ENCODE measurements at places on chromosomes 4 and X.

DNA sequence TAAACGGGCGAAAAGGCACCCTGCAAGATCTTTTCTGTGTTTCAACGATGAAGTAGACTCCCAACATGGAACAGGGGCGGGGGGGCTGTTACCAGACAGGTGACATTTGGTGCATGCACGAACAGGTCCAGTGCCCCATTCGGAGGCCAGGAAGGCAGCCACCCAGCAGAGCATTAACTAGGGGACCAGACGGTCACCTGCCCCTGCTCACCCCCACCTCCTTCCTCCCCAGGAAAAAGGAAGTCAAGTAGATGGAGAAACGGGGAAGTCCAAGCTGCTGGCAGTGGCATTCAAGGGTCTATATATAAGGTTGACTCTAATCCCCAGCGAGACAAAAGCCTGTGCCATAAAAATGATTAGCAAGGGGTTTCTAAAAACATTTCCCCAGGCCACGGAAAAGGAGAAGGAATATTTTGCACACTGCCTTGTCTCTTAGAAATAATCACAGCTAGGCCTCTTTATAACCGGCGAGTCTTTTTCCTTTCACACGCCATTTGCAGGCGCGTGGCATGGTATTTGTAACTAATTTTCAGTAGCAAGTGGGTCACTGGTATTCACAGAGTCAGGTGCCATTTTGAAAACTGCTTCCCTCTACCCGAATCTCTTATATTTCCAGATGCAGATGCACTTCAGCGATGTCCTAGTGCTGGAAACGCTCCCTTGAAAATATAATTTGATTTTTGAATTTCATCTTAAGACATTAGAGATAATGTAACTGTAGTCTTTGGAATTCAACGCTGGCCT lies 1.2 kb upstream of the TMSB4X start:
- no peak for DNase-seq

DNA sequence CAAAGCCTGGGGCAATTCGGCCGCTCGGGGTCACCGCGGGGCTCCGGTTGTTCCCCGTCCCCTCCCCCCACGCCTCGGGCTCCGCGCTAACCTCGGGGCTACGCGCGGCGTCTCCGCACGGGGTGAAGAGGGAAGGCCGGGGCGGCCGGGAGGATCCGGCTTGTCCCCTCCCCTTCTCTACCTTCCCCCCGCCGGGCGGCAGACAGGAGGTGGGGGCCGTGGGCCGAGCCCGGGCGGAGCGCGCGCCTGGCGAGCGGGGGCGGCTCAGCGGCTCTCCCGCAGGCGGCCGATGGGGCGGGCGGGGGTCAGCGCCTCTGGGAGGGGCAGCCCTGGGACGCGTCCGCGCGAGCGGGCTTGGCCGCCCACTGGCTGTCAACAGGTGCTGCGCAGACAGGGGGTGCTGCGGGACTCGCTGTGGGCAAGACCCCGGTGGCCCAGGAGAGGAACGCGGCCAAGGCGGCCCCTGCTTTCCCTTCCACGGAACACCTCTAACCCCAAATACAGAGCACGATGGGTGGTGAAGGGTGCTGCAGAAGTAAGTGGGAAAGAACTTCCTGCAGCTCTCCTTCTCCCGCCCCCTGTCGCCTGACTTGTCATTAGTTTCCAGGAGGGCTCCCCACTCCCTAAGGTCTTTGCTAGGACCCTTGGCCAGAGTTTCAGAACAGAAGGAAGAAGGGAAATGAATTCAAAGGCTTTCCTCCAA lies at the start of gene PDGFC:
Gene PDGFC, minus strand, starts transcription at position 124 of the 703 bp plus-strand sequence. CDS start 896 bp downstream, outside the sequence.
- DNase-seq = no peak

DNA sequence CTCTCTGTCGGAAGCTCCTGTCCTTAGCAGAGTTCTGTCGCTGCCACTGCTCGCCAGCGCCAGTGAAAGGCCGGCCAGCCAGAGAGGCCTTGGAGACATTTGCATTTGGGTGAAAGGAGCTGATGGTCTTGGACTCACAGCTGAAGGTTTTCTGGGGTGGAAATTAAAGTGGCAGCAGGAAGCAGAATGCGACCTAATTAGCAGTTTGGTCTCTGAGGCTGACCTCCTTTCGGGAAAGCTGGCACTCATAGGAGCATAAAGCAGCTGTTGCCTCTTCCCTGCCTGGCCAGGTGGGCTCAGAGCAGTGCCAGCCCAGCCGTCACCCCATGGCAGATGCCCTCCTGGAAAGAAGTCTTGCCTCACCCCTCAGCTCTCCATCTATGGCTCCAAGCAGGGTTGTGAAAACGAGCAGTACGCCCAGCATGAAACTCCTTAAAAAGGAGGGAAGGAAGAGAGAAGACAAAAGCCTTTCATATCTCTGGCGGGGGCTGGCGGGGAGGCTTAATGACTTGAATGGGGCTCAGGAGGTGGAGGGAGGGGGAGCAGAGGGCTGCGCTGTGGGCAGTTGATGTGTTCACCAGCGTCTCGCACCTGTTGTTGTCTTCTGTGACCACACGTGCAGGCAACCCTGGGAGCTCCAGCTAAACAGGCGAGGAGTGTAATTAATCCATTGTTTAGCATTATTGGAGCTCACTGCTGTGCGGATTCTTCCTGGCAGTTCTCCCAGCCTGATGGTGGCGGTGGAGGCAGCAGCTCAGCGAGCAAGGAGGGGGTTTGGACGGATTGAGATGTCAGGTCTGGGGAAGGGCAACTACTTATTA lies 264.0 kb downstream of the MID1IP1 start:
- DNase-seq = no peak

DNA sequence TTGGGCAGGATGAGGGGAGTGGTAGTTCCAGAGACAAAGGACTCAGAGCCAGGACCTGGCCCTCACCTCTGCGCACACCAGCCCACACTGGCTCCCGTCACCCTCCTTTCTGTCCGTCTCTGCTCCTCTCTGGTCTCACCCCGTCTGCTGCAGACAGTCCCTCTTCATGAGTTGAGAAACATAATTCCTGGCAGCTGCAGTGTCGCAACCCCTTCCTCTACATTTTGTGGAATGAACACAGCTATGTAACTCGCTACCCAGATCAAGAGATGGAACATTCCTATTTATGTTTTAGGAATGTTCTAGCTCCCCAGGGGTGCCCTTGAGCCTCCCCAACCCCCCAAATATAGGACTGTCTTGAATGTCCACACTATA lies 59.3 kb downstream of the SHROOM2 start:
- DNase-seq = no peak

DNA sequence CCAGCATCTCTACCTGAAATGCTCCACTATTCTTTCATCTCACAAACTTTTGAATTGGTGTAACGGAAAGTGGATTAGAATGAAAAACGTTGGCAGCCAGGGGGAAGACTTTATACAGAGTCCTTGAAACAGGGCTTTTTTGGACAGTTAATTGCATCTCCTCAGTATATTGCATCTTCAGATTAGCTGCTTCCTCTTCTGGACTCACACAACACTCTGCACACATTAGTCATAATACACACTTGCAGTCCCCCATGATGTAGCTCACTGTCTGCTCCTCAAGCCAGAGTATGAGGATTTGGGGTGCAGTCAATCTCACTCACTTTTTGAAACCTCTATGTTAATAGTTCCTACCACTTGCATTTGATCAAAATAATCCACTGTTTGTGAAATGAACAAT lies 101.0 kb downstream of the ADGRA3 start:
- no peak for DNase-seq

- no peak for DNase-seq
Observed at GRCh38 chr4:126604268-126604867, 1028.4 kb upstream of the INTU start.

GRCh38 chr4:39976945-39977488 lies 694 bp downstream of the PDS5A start:
- peak; percentile 40 for DNase-seq

GRCh38 chrX:154602226-154602625 lies 16.9 kb downstream of the CTAG1B start:
- DNase-seq = no peak

DNA sequence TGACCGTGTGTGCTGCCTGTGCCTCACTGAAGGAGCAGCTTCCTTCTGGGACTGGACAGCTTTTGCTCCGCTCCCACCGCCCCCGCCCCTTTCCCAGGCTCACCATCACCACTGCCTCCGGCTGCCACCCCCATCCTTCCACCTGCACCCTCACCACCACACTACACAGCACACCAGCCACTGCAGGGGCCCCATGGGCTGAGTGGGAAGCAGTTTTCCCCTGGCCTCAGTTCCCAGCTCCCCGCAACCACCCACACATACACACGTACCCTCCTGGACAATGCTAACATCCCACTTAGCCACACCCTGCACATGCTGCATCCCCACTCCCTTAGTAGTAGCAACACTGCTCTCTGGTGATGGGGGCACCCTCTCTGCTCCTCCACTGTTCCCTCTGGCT lies 29.6 kb upstream of the COX18 start:
- no peak for DNase-seq

DNA sequence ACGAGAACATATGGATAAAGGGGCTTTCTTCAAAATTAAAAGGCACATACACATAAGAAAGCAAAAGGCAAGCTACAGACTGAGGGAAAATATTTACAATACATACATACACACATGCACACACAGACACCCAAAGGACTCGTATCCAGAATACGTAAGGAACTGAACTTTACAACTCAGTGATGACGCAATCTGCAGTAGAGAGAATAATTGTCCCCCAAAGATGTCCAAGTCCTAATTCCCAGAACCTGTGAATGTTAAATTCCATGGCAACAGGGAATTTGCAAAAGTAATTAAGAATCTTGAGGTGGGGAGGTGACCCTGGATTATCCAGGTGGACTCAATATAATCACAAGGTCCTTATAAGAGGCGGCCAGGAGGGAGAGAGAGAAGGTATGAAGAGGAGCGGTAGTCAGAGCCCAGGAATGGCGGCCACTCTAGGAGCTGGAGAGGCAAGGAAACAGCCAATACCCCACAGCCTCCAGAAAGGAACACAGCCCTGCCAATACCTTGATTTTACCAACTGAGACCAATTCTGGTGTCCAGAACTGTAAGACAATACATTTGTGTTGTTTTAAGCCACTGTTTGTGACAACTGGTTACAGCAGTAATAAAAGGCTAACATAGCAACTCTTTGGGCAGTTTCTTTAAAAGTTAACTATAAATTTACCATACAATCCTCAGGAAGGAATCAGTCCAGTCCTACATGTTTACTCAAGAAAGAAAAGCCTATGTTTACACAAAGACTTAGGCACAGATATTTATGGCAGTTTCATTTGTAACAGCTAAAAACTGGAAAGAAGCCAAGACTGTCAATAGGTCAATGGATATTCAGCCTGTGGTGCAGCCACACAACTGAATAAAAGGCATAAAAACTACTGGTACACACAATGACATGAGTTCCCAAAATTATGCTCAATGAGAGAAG lies 27.3 kb upstream of the STS start:
- no peak for DNase-seq

GRCh38 chr4:77141964-77142645 lies 14.9 kb upstream of the CCNG2 start:
- DNase-seq = no peak

DNA sequence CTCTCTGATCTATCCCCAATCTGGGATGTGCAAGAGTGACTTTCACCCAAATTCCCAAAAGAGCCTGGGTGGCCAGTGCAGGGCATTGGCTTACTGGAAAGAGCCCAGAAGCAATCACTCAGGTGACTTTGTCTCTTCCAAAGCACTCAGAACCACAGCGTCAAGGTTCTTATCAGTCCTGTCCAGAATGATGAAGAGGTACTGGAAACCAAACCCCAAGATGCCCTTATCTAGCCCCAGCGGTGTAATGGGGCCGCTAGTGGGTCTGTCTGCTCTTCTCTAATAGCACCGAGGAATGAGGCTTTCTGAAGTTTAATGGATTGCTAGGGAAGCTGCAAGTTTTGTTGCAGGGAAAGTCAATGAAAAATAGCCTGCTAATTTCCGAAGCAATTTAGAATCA lies 21.6 kb downstream of the CLNK start:
- DNase-seq = no peak

DNA sequence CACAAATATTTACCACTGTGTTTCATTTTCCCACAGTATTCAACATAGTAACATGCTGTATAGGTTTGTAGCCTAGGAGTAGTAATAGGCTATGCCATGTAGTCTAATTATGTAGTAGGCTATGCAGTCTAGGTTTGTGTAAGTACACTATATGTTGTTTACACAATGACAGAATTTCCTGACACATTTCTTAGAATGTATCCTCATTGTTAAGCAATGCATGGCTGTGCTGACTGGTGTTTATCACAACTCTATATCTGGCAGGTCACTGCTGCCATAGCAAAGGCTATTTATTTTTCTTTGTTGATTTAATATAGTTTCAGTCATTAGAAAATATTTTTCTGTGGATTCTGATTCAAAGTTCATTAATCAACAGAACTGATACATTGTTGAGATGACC lies 108.3 kb upstream of the TEX13A start:
- DNase-seq = no peak

DNA sequence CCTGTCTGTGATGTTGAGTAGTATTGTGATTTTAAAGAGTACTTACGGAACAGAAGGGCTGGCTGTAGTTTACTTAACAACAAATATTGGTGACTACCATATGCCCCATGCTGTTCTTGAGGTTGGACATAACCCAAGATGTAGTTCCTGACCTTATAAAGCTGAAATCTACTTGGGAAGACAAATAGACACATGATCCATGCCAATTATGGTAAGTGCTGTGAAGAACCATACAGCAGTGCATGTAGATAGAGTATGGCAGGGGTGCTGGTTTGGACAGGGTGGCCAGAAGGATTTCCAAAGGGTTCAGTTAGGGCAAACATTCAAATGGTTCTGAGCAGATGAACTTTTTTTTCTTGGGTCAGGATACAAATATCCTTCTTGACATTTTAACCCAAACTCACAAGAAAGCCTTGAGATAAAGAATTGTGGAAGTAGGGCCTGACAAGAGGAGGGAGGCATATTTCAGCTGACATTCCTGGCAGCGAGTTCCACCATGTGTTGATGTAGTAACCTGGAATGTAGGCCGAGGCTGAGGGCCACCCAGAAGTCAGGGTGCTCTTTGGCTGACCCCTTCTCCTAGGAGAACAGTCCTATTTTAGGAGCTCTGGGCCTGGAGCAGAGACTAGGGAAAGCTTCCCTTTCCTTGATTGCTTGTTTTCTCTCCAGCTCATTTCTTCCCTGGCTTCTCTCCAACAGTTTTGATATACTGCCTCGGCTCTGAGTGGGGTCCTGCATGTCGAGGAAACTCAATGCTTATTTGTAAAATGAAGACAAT lies 74.2 kb downstream of the FREM3 start:
- DNase-seq = no peak

DNA sequence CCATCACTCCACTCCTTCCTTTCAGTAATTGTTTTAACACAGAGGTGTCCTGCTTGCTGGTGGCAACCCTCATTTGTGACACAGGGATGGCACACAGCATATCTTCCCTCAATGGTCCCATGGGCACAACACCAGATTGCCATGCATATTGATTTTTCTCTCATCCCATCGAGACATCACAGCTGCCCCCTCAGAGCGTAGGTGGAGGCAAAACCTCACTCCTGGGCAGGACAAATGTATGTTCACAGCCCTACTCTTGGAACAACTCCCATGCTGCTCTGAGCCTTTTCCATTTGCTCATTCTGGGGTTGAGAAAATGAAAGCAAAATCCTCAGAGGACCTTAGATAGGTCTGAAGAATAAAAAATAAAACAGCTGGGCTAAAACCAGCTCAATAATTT lies 172.2 kb downstream of the GABRB1 start:
- DNase-seq = no peak

GRCh38 chr4:84032372-84032771 lies 466.7 kb downstream of the NKX6-1 start:
- no peak for DNase-seq
